ENCODE measurements at places on chromosomes 2 and 18. TPM values are rescaled to one million over a fixed set of nuclear protein-coding genes. Genes with fewer than 3 reads are reported as not detected.

Gene NCKAP5
- 7.9 TPM for total RNA-seq

Gene PPP1R1C
- total RNA-seq: 21.4 TPM

Gene EMILIN1
- 17.4 TPM for total RNA-seq

Gene ZFP36L2
- total RNA-seq: 45.0 TPM

Gene TDRD15
- not detected for total RNA-seq

Gene SH3BP4
- total RNA-seq: 9.0 TPM

GRCh38 chr2:14761118-14761517 lies 128.6 kb downstream of the LRATD1 start:
- DNase-seq: no peak

DNA sequence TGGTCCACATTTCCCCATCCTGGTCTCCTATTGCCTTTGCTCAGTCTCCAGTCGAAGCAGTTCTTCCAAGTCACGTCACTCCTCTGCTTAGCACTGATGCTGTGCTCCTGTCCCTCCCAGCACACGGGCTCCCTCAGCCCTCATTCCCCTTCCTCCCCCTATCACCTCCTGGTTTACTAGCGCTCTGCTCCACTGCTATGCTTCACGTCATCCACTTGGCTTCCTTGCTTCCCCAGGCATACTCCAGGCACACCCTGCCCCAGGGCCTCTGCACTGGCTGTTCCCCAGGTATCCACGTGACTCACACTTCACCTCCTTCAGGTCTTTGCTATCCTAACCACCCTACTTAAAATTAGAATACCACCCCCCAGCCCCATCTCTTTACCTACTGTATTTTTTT lies 269.3 kb downstream of the GLI2 start:
- no peak for DNase-seq

DNA sequence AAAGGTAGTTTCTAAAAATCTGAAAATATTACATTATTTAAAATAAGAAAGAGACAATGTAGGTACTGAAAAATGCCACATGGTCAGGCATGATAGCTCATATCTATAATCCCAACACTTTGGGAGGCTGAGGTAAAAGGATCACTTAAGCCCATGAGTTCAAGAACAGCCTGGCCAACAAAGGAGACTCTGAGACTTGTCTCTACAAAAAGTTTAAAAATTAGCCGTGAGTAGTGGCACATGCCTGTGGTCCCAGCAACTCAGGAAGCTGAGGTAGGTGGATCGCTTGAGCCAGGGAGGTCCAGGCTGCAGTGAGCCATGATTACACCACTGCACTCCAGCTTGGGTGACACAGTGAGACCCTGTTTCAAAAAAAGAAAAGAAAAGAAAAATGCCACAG lies 21.8 kb downstream of the ATAD2B start:
- DNase-seq: no peak

GRCh38 chr2:32456808-32457207 lies 100.0 kb downstream of the BIRC6 start:
- no peak for DNase-seq

DNA sequence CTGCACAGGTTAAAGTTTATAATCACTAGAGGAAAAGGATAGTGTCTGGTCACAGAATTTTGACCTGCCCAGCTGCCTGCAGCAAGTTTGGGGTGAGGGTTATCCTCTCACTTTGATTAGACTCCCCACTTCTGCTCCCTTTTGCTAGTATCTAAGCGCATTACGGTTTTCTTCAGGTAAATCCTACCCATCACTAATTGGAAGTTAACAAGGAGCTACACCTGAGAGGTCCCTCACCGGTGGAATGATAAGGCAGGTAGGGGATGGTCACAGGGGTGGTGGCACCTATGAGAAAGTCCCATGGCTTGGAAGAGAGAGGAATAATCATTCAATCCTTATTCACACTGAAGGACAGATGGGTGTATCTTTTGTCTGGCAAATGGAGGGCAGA lies 7.6 kb downstream of the BCL2 start:
- DNase-seq: no peak

GRCh38 chr2:171100370-171100769 lies 60.3 kb downstream of the TLK1 start:
- no peak for DNase-seq

DNA sequence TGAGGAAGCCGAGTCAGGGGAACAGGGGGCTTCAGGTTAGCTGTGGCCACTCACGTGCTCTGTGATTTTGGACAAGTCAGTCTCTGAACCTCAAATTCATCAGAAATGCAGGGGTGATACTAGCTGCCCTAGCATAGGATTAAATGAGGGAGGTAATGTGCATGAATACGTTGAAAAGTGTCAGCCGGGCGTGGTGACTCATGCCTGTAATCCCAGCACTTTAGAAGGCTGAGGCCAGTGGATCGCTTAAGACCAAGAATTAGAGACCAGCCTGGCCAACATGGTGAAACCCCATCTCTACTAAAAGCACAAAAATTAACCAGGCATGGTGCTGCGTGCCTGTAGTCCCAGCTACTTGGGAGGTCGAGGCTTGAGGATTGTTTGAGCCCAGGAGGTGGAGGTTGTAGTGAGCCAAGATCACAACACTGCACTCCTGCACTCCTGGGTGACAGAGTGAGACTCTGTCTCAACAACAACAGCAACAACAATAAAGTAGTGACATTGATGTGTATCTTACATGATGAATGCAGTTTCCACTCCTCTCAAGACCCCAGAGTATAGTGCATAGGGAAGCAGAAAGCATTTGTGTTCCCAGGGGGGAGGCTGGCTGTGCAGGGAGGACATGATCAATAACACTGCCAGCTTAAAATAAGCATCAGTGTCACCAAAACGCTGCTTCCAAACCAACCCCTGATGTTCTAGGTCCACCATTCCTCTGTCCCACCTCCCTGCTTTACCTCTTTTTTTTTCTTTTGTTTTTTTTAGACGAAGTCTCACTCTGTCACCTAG lies 68.8 kb downstream of the HNRNPLL start:
- DNase-seq: no peak

Data from Right ventricle myocardium superior (tissue), 1 donor.